HuH-7.5 (cell line): ENCODE measurements at places on chromosomes 6 and 20.

DNA sequence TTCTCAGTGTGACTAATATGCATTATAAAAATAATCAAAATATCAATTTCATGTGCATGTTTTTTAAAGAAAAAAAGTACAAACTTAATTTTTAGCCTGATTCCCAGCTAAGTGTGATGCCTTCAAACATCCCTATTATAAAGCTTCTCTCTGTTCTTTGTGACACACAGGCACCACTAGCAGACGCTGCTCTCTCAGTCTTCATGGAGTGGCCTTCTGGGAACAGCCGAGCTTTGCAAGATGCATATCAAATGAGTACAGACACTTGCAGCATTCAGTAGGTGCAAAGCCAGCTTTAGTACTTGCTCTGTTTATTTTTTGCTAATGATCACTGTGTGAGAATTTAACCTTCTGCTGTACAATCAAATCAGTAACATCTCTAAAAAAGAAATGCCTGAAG is 340.0 kb downstream of the ADGRB3 start:
- no peak for DNase-seq

- DNase-seq, result no peak
Measured at GRCh38 chr20:7760247-7761031, 179.8 kb downstream of the HAO1 start.

GRCh38 chr6:90993770-90994169 is 406.9 kb upstream of the MAP3K7 start:
- DNase-seq, result no peak

GRCh38 chr6:164022632-164023031 is 608.1 kb downstream of the QKI start:
- DNase-seq, result no peak

DNA sequence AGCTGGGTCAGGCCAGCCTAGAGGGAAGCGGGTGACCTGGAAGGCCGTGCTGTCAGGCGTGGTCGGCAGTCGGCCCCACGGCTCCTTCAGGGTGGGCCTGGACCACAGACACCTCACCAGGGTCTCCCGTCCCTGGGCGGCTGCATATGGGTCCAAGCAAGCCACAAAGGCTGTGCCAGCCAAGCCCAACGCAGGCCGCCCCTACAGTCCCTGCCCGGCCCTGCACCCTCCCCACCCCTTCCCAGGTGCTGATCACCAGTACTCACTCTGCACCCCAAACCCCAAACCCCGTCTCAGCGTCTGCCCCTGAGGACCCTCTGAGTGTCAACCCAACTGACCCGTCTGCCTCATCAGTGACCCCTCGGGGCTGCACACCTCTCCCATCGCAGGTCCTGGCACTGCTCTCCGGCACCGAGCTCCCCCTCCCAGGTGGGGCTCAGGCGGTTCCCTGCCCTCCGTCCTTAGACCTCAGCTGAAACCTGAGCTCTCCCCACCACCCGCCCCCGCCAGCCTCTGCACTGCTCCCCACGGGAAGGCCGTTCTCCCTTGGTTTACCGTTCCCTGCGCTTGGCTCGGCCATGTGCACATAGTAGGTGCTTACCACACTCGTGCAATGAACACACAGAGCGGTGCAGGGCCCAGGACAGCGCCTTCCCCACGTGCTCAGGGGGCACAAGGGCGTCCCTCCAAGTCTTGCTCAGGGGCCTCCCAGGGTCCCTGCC is 1.5 kb upstream of the PPDPF start:
- DNase-seq, result no peak

DNA sequence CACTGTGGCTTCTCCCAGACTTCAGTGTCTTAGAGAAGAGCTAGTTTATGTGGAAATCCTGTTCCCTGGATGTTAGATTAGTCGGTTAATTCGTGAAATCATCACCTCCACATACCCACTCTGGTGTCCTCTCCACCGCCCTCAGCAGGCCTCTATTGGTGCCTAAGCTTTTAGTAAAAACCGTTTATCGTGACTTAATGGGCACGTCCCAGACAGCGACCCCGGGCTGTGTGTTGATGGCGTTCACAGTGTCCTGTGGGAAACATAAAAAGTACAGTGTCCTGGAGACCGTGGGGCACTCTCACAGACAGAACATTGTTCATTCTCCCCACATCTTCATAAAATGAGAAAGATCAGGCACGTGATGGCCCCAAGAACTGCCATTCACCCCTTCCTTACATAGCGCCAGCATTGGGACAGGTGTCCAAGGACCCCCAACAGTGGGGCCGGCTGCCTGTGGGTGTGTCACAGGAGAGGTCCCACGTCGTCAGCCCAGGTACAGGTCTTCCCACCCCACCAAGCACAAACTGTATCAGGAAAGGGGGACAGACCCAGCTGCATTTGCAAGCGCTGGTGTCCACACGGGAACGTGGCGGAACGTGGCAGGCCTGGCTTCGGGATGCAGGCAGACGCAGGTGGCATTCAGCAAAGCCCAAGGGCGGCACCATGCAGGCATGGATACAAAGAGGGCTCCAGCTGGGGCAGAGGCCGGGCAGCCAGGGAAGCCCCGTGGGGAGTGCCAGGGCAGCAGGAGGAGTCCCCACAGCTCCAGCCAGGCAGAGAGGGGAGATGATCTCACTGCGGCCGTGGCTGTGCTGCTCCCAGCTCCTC is 237.7 kb downstream of the DLL1 start:
- no peak for DNase-seq

DNA sequence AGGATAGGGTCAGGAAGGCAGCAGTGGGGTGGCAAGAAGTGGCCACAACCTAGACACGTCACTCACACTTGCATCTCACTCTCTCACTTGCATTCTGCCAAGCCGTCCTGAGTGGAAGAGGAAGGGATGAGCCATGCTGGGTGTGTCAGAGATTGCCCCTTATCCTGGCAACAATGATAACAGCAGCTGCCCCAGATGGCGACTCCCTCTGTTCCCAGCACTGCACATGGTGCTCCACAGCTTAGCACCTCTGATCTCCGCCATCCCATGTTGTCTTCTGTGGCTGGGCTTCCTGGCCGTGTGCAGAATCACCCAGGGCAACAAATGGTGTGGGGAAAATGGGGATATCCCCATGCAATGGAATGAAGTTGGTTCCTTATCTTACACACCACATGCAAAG is 11.1 kb downstream of the KCNB1 start:
- DNase-seq, result no peak

DNA sequence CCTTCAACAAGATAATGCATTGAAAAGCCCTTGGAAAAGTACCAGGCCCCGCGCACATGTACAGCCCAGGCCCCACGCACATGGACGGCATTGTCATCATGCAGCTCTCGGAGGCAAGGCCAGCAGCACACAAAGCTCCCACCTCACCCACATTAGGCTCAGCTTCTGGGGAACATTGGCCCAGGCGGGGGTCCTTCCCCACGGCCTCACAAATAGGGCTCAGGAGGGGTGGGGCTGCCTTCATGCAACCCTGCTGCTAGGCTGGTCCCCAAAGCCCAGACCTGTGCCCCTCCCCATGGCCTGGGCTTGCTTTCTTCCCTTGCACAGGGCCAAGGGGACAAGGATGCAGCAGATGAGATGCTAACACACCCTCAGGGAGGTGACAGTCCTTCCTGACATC is 26.7 kb downstream of the NPEPL1 start:
- no peak for DNase-seq

DNA sequence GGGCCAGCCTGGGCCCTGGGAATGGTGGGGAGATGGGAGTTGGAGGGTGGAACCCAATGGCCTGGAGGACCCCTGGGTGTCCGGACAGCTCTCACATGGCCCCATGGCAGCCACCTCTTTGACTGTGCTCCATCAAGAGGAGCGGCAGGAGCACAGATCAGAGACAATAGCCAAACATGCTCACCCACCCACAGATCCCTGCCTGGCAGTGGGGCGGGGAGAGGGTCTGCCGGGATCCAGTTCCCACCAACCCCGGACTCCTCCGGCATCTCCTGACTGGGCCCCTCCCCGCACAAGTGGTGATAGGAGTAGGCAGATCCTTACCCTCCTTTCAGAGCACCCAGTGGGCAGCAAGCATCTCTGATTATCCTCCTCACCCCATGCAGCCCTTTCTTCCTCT is 31.9 kb upstream of the MRPS18A start:
- DNase-seq, result no peak

- DNase-seq, result no peak
Measured at GRCh38 chr6:166078294-166078693, 89.4 kb downstream of the TBXT start.

DNA sequence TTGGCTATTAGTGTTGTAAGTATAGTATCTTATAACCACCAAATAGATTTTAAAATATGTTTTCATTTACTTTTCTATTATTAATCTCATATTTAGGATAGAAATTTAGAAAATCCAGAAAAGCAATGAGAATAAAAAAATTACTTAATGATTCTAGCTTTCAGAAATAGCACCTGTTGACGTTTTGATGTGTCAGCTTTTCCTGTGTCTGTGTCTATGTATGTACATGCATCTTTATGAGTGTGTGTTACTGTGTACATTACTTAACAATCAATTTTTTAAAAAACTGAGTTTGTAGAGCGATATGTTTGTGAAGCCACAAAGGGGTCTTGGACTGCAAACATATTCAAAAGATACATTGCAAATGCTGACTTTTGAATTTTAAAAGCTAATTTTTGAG is 526.9 kb downstream of the BCKDHB start:
- no peak for DNase-seq

- DNase-seq, result no peak
Measured at GRCh38 chr6:159056003-159056402, 11.2 kb upstream of the TAGAP start.

DNA sequence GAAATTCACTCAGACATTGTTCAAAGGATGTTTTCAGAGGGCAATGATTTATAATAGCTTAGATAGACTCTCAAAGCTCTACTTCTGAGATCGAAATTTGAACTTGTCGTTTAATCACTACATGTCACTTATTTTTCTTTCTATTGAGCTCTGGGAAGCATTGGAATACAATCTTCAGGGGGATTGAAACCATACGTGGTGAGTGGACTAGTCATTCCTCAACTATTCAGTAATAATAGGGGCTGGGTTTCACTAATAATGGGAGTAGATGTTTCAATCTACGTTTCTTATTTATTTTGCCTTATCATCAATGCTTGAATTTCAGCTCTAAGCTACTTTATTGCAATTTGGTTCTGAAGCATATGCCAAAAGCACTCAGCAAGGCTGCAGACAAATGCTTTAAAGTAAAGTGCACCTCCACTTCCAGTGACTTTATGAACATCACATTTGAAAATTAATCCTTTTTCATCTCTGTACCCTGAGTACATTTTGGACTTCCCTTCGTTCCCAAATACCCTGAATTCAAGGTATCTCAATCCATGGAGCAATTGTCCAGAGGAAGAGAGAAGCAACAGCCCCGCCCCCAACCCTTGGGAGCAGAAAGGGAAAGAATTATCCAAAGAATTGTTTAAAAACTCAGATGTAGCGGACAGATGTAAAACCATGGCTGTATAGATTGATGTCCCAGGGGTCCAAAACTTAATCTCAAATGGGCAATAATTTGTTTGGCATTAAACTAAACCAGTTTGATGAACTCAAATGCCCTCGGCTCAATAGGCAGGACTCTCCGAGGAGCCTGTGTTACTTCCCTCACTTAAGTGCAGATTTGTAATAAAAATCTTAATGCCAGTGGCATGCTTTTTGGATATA is 68.1 kb downstream of the HFE start:
- DNase-seq, result no peak

DNA sequence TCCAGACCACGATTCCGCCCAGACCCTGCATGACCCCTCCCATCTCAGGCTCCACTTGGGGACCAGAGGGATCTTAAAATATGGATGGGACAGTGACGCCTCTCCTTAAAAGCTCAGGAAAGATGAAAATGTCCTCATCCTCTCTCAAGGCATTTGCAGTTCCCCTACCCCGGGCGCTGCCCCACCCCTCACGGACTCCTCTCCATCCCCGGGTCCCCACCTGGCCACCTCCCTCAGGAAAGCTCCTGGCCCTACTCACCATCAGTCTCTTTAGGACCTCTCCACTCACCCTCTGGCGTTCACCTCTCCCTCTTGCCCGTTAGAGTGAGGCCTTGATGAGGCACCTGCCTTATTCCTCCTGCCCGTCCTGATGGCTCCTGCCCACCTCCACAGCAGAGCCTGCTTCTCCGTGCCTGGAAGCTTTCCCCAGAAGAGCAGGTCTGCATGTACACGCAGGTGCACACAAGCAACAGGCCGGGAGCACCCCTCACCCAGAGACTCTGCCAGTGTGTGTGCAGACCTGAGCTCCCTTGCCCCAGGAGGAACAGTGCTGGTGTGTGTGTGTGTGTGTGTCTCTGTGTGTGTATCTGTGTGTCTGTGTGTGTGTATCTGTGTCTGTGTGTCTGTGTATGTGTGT is 105.6 kb upstream of the NXT1 start:
- DNase-seq, result no peak

- no peak for DNase-seq
Measured at GRCh38 chr6:125793280-125793679, 2.5 kb downstream of the NCOA7 start.

GRCh38 chr6:6925391-6926164 is 182.2 kb upstream of the RREB1 start:
- DNase-seq, result no peak

GRCh38 chr6:32954986-32955802 is 2.3 kb upstream of the HLA-DMA start:
- no peak for DNase-seq

DNA sequence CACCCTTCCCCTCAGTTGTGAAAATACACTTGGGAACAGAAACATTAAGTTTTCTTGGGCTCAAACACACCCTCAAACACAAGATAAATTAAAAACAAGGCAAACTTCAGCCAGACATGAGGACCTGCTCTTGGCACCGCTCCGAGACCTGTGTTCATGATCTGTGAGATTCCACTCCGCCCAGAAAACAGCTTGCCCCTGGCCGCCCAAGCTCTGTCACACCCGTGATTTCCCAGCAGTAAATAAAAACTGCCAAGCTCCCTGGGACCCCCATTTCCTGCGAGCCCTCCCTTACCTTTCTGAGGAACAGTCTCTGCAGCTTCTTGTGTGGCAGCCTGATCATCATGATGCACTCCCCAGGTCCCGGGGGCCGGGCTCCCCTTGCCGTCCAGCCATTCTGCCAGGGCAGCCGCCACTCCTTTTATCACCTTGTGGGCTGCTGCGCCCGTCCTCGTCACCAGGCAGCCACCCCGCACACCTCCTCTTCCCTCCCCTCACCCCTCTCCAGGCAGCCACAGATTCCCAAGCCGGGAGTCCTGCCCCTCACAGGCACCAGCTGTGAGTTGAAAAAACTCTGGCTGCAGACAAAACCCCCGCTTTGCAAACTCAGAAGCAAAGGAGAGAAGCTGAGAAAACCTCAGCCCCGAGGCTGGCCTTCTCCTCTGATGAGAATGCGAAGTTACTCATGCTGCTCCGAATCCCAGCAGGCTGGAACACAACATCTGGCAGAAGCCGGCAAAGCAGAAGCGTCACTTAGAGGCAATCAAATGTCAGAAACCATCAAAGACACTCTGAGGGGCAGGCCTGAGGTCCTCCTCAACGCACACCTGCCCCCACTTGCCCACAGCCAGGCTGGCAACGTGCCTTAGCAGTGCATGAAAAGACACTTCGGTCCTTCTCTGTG is 130.4 kb upstream of the RPS6KA2 start:
- no peak for DNase-seq

DNA sequence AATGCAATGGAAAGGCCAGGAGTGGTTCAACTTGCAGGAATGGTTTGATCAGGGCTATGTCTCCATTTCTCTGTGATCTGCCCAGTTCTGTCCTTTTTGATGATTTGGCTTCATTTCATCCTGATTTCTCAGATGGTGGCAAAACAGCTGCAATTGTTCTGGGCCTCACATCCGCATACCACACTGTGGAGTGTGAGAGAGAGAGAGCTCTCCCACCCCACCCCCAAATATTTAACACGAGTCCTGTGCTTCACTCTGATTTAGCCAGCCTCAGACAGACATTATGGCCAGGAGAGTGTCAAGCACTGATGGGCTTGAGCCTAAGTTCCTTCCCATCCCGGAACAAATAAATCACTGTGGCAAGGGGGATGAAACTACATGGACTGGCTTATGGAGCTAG is 284.6 kb downstream of the CDC5L start:
- DNase-seq, result no peak
